ENCODE measurements at places on chromosomes 3 and 15.

DNA sequence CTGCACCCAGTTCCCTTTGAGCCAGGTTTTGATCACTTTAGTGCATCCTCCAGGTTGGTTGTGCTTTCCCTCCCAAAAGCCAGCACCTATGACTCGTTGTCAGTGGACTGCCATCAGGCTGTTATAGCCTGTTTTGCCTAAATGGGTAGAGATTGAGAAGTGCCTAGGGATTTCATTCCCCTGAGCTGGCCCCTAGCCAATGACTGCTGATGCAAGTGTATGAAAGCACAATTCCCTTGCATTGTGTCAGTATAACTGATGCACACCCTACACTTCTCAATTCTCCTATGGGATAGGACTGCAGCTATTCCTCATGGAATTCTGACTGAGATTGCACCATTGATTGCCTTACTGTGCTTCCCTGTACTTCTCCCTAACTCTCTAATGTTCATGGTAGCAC, 102.1 kb upstream of the ARPP21 start:
- peak; percentile 26 for DNase-seq

DNA sequence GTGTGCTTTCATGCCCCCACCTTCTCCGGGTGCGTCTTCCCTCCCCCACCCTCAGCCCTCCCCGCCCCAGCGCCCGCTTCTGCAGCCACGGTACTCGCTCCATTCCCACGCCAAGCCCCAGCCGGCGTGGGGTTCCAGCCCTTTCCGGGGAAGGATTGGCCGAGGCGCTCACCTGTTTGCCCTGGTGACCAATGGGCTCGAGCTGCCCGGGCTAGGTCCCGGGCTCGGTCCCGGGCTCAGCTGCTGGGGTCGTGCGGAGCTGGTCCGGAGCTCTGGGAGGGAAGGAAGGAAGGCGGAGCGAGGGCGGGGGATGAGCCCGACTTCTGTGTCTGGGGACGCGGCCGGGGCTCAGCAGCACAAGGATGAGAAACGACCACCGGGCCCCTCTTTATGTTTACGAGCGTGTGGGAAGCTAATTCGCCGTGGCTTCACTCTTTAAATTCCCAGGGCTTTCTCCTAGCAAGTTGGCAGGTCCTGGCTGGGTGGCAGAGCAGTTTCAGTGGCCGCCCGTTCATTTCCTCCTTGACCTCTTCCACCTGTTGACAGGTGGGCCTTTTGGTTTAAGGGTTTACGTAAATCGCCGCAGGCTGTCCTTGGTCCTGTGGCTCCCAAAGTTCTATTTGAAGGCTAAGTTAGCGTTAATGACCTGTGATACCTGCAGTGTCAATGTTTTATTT, at the start of gene IGSF10:
TSS of gene IGSF10 (minus strand) at position 288 of the 677 bp plus-strand sequence. CDS start 2,352 bp downstream, outside the sequence.
- no peak for DNase-seq

GRCh38 chr3:183754052-183754451, 56.5 kb downstream of the YEATS2 start:
- DNase-seq: no peak

DNA sequence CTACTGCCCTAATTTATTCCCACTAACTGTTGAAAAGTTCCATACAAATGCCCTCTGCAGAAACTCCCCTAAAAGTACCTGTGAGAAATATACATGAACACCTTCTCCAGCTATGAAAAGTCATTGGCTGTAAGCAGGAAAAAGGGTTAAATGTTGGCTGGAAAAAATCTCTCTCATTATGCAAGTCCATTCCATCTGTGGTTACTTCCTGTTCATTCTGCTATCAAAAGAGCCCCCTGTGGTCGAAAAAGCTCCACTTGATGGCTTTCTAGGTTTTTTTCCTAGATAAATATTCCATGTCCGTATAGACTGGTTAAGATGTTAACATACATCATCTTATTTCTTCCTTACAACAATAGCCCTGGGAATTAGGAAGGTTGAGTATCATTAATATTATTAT, 56.2 kb upstream of the AKAP13 start:
- no peak for DNase-seq

- DNase-seq: peak; percentile 8
These were observed 384.0 kb upstream of the TPM1 start for GRCh38 chr15:62658498-62658897.

GRCh38 chr15:88238618-88239430, 17.7 kb downstream of the NTRK3 start:
- DNase-seq: peak; percentile 80

GRCh38 chr3:28765194-28765593, 416.6 kb upstream of the AZI2 start:
- no peak for DNase-seq

DNA sequence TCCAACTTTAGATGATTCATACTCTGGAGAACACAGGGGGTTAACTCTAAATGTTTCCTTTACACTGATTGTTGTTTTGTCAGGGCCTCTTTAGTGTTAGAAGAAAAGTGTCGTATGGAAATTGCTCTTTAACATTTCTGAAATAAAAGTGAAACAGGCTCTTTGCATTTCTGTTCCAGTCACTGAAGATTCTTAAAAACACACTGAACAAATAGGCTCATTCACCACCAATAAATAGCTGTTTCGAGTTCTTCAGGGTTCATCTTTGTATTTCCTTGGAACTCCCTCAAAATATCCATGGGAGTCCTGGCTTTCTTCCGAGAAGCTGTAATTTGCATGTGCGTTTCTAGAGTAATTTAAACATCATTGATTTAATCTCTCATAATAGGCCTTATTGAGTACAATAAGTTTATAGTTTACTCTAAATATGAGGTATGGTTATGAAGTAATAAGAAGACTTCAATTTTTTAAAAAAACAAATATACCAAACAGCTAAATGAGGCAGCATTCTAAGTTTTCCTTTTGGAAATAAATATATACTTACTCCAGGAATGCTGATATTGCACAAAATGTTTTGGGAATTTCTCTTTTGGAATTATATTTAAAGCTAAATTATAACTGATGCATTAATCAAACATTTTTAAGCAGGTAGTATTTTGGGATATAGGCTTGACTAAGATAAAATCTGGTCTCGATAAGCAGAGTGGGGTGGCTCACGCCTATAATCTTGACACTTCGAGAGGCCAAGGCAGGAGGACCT, 327.4 kb downstream of the EPHA3 start:
- DNase-seq: peak; percentile 10

GRCh38 chr3:13338231-13338630, 81.9 kb downstream of the NUP210 start:
- no peak for DNase-seq

DNA sequence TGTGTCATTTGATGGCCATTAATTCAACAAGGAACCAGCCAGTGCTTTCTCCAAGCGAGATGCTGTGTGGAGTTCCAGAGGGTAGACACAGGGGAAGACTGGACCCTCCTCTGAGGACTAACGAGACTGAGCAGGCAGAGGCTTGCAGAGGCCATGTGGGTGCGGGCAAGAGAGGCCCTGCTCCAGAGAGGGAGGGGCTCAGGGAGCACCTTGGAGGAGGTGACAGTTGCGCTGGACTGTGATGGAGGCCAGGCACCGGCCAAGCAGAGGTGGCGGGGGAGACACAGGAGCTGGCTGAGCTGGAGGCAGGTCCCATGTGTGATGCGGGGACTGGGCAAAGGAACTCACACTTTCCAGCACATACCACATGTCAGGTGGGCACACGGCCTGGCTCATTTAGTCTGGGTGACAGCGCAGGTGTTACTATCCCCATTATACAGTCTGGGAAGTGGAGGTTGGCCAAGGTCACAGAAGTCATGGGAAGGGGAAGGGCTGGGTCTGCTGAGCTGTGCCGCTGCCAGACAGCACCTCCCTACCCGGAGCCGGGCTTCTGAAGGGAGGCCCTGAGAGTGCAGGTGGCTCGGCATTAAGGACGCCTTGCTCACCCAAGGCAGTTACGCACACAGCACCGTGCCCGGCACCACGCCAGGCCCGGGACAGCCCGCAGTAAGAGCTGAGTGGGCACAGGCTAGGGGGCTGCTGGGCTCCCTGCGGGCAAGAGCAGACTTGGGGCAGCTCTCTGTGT, 3.7 kb downstream of the MELTF start:
- DNase-seq: no peak

- peak; percentile 60 for DNase-seq
These were observed 2.6 kb upstream of the FLNB start for GRCh38 chr3:58005669-58006068.

GRCh38 chr15:71060983-71061382, 54.3 kb upstream of the THSD4 start:
- DNase-seq: peak; percentile 61

DNA sequence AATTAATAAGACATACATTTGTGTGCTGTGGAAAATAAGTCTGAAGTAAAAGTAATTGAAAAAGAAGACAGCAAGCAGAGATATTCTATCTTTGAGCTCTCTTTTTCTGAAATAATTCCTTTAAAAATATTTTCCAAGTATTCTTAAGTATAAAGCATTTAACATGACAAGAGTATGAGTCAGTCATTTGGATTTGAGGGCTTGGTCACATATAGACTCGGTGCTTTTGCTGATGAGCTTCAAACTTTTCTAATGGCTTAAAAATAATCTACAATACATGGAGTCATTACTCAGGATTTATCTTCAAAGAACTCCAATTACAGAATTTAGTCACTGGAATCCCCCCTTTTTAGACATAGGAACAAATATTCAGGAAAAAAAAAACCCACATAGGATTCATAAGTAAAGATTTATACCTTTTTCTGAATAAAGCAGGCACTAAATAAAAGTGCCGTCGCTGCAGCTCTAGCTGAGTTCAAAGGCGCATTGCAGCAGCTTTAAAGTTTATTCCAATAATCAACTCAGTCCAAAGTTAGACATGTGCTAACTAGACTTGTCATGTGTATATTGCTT, 147.5 kb downstream of the CTNNB1 start:
- peak; percentile 36 for DNase-seq

DNA sequence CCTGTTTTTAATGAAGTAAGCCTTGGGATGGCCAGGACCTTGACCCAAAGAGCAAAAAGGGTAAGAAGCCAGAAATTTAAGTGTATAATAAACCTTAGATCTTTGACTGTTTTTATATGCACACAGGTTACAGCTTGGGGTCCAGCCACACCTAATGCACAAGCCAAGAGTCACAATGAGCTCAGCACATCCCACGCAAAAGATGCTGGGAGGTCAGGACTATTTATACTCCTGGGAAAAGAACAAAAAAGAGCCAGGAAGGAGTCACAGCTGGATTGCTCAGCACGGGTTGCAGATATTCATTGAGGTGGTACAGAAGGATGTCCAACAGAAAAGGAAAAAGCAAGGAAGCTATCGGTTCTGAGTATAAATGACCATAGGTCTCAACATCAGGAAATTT, 536.3 kb downstream of the NTRK3 start:
- DNase-seq: no peak

GRCh38 chr3:97821287-97821773, 481 bp upstream of the CRYBG3 start:
- no peak for DNase-seq

GRCh38 chr15:81113861-81114291, 20.2 kb upstream of the CFAP161 start:
- DNase-seq: peak; percentile 77

DNA sequence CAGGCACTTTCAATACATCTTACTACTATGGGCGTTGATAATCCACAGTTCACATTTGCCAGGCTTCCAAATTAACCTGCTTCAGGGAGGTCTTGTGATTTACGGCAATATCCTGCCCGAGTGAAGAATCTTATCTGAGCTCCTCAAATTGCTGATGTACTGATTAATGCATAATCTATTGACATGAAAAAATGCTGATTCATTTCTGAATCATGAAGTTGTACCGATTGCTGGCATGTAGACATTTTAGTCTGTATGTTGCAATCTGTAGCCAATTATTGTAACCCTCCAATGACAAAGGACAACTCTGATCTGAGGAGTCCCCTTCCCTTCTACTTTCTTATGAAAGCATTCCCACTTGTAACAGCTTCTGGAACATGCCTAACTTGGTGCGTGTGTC, 97.2 kb downstream of the SEC22A start:
- peak; percentile 34 for DNase-seq
